Cerebellar nuclear complex (tissue), 1 donor: ENCODE measurements at places on chromosomes 11 and 22.

GRCh38 chr11:94762208-94762607 lies 5.9 kb upstream of the AMOTL1 start:
- DNase-seq, result no peak

DNA sequence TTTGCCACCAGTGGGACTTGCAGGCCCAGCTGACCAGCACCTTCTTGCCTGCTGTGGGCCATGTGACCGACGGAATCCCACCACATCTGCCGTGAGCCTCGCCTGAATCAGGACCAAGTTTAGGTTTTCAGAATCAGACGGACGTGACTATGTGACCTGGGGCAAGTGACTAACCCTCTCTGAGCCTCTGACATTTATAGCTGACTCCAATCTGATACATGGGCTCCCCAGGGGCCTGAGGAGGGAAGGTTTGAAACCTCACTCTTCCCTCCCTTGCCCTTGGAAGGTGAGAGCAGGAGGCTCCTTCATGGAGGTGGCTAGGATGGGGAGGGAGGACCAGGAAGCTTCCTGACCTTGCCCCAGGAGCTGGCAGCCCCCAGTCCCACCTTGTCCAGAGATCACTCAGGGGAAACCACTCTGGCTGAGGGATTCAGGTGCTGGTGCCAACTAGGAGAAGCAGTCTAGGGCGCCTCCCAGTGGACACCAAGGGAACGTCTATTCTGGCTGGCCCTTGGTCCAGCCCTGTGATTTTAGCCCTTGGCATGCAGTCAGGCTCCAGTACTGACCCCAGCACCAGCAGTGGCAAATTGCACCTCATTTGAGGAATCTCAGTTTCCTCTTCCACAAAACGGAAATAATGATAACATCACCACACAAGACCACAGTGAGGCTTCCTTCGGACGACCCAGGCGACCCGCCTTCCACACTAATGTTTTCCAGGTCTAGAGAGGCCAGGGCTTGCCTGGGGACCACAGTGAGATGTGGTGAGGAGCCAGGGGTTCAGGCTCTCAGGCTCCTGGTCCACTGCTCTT lies 47.2 kb upstream of the SYT7 start:
- DNase-seq, result no peak

DNA sequence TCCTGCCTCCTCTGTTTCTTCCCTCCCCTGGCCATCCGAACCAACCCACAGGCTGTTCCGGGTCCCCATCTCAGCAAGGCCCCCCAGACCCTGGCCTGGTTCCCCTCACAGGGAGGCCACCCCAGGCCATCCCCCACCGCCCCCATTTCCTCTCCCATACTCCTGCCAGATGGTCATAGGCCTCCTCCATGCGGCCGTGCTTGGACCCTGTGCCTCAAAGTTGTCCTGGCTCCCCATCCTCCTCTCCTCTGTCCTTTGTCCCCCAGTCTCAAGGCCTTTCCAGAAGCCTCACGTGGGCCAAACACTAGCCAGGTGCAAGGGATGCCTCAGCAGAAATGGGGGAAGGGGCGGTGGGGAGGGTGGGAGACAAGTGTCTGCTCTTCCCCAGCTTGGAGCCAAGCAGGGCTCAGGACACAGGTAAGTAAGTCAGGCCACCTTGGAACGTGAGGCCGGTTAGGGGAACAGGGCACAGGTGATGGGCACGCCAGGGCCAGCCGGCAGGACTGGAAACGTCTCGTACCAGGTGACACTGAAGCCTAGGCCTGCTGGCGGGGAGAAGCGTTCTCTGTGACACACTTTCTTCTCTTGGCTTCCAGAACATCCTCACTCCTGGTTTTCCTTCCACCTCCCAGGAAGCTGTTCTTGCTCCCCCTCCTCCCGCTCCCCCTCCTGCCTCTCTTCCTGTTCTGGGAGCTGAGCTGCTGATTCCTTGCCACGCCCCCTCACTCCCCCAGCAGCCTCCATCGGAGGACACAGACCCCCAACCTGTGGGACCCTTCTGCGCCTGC lies 31.5 kb upstream of the SLC22A12 start:
- DNase-seq, result no peak

DNA sequence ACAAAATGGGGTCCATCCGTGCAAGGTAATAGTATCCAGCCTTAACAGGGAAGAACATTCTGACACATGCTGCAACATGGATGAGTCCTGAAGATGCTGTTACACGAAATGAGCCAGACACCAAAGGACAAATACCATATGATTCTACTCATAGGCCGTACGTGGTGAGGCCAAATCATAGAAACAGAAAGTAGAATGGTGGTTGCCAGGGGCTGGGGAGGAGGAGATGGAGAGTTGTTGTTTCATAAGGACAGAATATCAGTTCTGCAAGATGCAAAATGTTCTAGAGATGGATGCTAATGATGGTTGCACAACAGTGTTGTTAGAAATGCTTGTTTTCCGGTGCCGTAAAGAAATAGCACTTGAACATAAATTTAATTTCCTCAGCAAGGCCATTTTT lies 2.6 kb downstream of the TBX10 start:
- no peak for DNase-seq

DNA sequence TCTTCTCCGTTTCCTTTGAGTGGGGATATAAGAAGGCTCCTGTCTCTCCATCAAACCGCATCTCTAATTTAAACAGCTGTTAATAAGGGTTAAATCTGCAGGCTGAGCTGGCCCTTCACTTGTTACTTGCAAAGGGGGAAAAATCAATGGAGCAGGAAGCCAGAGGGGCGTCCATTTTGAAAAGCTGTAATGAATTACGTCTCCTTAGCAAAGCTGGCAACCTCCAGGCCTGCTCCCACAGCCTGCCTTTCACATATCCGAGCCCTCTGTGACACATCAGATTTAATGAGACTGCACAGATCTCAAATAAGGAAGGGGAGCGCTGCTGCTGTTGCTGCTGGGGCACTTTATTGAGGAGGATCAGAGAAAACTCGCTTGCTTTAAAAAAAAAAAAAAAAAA lies 320.8 kb downstream of the BLID start:
- no peak for DNase-seq

GRCh38 chr11:69630017-69630416 lies 10.9 kb upstream of the CCND1 start:
- DNase-seq, result no peak

- DNase-seq, result no peak
Measured at GRCh38 chr11:10673501-10674062, 20.0 kb downstream of the IRAG1 start.

DNA sequence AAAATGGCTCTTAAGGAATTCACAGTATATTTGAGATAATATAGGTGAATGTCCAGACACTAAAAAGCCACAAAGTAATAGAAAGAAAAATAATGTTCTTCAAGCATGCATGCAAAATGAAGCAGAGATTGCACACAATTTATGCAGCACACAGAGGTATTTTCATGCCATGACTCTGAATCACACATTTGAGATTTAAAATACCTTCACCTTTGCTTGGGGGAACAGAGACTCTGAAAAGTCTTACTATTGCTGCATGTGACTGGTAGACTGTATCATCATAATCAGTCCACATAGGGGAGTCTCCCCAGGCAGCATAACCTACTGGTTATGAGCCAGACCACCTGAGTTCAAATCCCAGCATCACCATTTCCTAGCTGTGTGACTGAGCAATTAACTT lies 96.2 kb downstream of the RCN1 start:
- DNase-seq, result no peak

DNA sequence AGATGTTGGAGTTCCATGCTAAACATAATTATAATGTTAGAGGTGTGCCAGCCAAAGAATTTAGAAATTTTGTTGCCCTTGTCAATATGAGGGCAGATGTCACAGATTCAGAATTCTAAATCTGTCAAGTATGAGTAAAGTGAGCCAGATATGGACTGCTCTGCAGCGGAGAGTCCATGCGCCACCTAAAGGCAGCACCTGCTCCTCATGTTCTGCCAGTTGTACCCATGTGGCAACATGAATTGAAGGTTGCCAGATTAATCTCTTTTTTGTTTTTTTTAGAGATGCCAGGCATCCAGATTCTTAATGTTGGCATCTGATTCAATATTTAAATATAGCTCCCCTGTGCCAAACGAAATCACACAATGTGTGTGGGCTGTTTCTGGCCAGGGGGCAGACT lies 678.6 kb upstream of the ANO5 start:
- DNase-seq, result no peak

DNA sequence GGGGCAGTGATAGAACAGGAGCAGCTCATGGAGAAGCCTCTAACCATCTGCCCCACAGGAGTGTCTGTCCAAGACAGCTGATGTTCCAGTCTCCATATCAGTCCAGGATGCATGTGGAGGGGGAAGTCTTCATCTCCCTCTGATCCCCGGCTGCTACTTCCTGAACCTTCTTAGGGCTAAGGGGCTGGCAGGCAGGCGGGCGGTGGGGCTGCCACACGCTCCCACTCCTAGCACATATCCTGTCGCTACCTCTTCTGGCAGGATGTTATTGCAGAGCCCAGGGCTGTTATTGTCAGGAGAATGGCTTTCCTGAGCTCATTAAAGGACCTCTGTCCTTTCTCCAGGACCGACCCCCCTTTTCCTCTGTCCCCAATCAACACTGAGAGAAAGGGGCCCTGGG lies 25.4 kb downstream of the LRRC55 start:
- DNase-seq, result no peak

GRCh38 chr22:45212992-45213751 lies 27.5 kb downstream of the KIAA0930 start:
- DNase-seq, result no peak

- DNase-seq, result no peak
Measured at GRCh38 chr22:19820880-19821522, 33.7 kb downstream of the GNB1L start.

- DNase-seq, result no peak
Measured at GRCh38 chr11:27552341-27552740, 45.8 kb upstream of the LIN7C start.

DNA sequence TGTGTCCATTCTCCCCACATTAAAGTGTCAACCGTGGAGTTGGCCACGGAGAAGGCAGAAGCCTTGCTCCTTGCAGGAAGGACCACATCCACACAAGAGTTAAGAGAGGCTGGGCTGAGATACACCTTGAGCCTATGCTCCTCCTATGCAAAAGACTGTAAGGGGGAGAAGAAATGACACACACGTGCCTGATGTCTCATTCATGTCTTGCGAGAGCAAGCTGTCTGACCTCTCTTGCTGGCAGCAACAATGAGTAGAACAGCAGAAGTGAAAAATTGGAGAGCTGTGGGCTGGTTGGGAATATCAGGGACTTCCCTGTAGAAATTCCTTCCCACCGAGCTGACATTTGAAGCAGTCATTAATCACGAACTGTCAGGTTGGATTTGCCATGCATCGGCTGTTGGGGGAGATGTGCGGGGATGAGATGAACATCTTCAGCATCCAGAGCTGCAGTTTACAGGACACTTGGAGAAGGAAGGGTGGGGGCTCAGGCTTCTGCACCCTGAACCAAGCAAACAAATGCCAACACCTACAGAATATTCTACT lies 139.3 kb downstream of the MYO18B start:
- DNase-seq, result no peak

- DNase-seq, result no peak
Measured at GRCh38 chr22:29071261-29072045, 1.4 kb upstream of the KREMEN1 start.

- no peak for DNase-seq
Measured at GRCh38 chr11:79195209-79195608, 245.6 kb downstream of the TENM4 start.
